Glutamatergic neuron (in vitro differentiated cells): ENCODE measurements at places on chromosomes 2 and 18. TPM values are rescaled to one million over a fixed set of nuclear protein-coding genes. Genes with fewer than 3 reads are reported as not detected.

- no peaks in the 10 kb centered on the region for H3K36me3 ChIP-seq
- no peaks in the 10 kb centered on the region for H3K27me3 ChIP-seq
- no peak for DNase-seq
- no peak overlapping the region for H3K4me3 ChIP-seq
- H3K4me1 ChIP-seq: peaks cover 6% of the 10 kb centered on the region
Measured at GRCh38 chr18:56747032-56747658, 96.0 kb downstream of the WDR7 start.

DNA sequence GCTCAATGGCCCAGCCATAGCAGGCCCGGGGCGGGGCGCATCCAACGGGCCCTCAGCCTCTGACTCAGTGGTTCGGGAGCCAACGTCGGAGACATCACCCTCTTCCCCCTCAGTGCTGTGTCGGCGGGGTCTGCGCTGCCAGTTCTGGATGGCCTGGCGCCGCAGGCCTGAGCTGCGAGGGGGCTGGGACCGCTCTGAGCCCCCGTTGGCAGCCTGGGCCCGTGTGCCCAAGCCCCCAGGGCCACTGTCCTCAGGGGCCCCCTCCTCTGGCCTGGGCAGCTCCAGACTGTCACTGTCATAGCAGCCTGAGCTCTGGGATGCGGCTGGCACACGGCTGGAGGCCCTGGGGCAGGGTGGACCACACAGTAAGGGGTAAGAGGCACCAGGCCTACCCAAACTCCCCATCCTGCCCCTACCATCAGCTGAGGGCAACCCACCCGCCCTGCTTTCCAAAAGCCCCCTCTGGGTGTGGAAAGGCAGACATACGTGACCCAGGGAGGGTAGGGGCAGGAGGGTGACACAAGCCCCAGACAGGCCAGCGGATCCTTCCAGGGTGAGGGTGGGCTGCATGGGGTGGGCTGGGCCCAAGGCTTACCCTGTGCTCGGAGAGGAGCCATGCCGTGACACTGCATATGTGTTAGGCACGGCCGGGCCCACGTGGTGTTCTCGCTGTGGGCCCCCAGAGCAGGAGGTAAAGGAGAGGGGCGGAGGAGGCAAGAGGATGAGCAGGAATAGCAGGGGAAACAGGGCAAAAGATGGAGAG lies 18.8 kb downstream of the FBXO41 start:
- H3K36me3 ChIP-seq: peaks cover 15% of the 10 kb centered on the region
- DNase-seq: no peak
- no peak overlapping the region for H3K4me3 ChIP-seq
- H3K27me3 ChIP-seq: peaks cover 22% of the 10 kb centered on the region
- no peaks in the 10 kb centered on the region for H3K4me1 ChIP-seq
- no peak overlapping the region for H3K27ac ChIP-seq

- peaks cover 3% of the 10 kb centered on the region for H3K4me1 ChIP-seq
- H3K27ac ChIP-seq: no peak overlapping the region
- no peak for DNase-seq
- H3K36me3 ChIP-seq: no peaks in the 10 kb centered on the region
- no peaks in the 10 kb centered on the region for H3K27me3 ChIP-seq
Measured at GRCh38 chr18:49727816-49728215, 85.5 kb downstream of the ACAA2 start.

- DNase-seq: no peak
- no peaks in the 10 kb centered on the region for H3K4me1 ChIP-seq
- H3K27me3 ChIP-seq: no peaks in the 10 kb centered on the region
- no peak overlapping the region for H3K27ac ChIP-seq
- no peak overlapping the region for H3K4me3 ChIP-seq
Measured at GRCh38 chr2:186442885-186443284, 43.2 kb upstream of the ZC3H15 start.

GRCh38 chr2:37684809-37685208 lies 13.4 kb upstream of the CDC42EP3 start:
- no peak for DNase-seq
- H3K4me3 ChIP-seq: no peak overlapping the region
- no peak overlapping the region for H3K27ac ChIP-seq
- H3K36me3 ChIP-seq: no peaks in the 10 kb centered on the region

- H3K27me3 ChIP-seq: no peaks in the 10 kb centered on the region
- no peaks in the 10 kb centered on the region for H3K4me1 ChIP-seq
- no peak for DNase-seq
- H3K4me3 ChIP-seq: no peak overlapping the region
- H3K27ac ChIP-seq: no peak overlapping the region
Measured at GRCh38 chr2:182587831-182588230, 128.2 kb upstream of the DNAJC10 start.

- H3K4me1 ChIP-seq: no peaks in the 10 kb centered on the region
- H3K4me3 ChIP-seq: no peak overlapping the region
- H3K27ac ChIP-seq: no peak overlapping the region
Measured at GRCh38 chr18:78430131-78430758, 549.4 kb upstream of the SALL3 start.

DNA sequence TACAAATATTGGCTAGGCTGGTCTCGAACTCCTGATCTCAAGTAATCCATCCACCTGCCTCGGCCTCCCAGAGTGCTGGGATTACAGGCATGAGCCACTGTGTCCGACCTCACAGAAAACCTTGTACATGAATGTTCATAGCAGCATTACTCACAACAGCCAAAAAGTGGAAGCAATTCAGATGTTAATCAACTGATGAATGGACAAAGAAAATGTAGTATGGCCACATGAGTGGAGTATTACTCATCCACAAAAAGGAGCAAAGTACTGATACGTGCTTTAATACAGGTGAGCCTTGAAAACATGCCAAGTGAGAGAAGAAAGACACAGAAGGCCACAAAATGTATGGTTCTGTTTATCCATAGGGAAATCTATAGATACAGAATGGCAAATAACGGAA lies 20.6 kb downstream of the CEP192 start:
- no peak overlapping the region for H3K27ac ChIP-seq
- no peaks in the 10 kb centered on the region for H3K36me3 ChIP-seq

DNA sequence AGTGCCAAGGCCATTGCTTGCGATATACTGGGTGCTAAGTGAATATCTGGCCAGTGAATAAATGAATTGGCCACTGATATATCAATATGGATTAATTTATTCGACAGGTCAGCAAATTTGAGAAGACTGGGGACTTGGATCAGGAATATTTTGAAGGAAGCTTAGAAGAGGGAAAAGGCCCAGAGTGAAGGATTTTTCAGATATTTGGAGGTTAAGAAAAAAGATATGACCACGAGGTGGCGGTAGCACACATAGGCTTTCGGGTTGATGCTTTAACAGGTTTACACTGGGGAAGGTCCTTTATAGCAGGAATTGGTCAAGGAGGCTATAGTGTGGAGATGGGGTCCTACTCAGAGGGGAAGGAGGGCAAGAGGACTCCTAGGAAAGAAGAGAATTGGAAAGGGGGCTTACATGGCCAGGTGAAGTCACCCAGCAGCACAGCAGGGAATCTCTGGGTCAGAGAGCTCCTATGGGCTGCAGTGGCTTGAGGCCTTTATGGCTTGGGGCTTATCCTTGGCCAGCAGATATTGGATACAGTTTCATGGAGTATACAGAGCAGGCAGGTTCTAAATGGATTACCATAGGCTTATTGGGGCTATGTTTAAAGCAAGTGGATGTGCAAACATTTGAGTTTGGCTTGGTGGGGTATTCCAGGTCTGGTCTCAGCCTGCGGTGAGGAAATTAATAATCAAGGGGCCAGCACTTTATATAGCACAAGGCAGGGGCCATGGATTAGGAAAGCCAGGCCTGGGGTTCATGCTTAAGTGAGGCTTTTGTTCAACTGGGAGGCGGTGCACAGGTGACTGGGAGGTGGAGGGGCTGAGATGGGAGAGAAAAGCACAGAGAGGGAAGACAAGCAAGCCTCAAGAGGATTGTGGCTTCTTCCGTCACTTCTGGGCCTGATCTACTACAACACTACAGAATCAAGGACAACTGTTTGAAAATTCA lies 9.7 kb downstream of the IL1RN start:
- H3K27ac ChIP-seq: no peak overlapping the region
- H3K36me3 ChIP-seq: no peaks in the 10 kb centered on the region
- DNase-seq: peak; percentile 27
- H3K4me1 ChIP-seq: no peaks in the 10 kb centered on the region

DNA sequence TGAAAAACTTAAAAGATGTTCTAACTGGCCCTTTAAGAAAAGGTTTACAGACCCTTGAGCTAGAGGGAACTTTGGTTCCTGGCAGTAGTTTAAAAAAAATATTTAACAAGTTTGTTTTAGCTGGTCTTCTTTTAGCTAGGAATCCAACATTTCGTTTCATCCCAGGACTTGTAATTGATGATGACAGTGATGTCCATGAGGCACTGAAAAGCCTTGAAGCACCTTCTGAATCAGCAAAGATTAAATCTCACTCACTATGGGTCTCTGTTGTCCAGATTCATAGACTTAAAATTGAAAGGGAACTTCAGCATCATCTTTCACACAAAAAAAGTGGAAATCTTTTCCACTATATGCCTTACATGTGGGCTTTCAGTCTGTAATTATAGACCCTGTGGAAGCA lies 102.9 kb upstream of the ETAA1 start:
- H3K4me3 ChIP-seq: no peak overlapping the region
- DNase-seq: no peak
- no peaks in the 10 kb centered on the region for H3K27me3 ChIP-seq
- no peak overlapping the region for H3K27ac ChIP-seq

DNA sequence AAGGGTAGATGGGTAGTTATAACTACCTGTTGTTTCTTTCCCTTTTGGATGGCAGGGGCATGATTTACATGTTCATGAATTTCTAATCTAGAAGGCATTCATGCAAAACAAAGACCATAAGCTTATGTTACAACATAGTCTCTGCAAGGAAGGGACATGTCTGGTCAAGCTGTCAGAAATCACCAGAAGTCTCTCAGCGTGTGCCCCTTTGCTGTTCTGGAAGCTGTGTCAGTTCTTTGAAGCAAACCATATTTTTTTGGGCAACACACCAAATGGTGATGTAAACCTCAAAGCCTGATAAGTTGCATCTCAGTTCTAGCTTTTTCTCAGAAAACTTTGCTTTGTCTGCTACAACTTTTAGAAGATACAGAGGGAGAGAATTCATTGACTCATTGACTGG lies 173.5 kb upstream of the CTAGE1 start:
- no peaks in the 10 kb centered on the region for H3K4me1 ChIP-seq
- peaks cover 4% of the 10 kb centered on the region for H3K27me3 ChIP-seq
- no peaks in the 10 kb centered on the region for H3K36me3 ChIP-seq
- H3K27ac ChIP-seq: no peak overlapping the region

- peaks cover 5% of the 10 kb centered on the region for H3K27me3 ChIP-seq
- peaks cover 3% of the 10 kb centered on the region for H3K4me1 ChIP-seq
- peak; percentile 32 for DNase-seq
- no peak overlapping the region for H3K4me3 ChIP-seq
Measured at GRCh38 chr2:10240161-10240681, 62.5 kb upstream of the HPCAL1 start.

GRCh38 chr18:12516049-12516630 lies 108.4 kb downstream of the PRELID3A start:
- H3K4me3 ChIP-seq: no peak overlapping the region
- H3K27ac ChIP-seq: no peak overlapping the region
- peaks cover under 1% of the 10 kb centered on the region for H3K36me3 ChIP-seq
- no peaks in the 10 kb centered on the region for H3K27me3 ChIP-seq

DNA sequence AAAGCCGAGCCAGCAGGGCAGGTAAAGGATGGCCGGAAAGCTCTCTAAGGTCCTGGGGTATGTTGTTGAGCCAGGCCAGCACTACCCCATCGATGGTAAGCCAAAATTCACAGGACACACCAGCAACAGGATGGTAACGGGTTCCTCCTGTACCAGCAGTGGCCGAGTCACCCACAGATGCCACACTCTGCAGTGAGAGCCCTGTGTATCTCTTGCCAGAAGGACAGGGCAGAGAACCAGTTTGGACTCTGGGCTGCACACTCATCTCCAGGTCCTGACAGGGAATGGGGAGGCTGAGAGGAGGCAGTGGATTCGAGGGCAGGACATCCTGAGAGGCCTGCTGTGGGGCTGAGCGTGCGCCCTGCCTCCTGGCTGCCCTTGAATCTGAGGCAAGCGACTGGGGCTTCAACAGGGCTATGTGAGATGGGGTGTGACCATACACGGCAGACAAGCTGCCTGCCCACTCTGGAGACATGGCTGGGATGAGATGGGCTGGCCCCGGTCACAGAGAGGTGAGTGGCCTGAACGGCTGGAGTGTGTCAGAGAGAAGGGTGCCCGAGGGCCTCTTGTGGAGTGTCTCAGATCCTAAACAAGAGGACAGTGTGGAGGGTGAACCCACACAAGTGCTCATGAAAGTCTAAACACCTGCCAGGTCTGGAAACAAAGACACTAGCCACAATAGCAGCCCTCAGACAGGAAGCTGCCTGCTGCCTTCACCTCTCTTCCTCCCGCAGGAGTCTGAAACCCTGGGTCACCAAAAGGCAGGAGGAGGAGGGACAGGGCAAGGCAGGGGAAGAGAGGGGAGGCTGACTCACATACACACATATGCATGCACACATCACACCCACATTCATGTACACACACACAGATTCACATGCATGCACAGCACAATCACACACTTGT lies 182.3 kb downstream of the LOXHD1 start:
- no peak overlapping the region for H3K4me3 ChIP-seq
- H3K36me3 ChIP-seq: no peaks in the 10 kb centered on the region
- no peak for DNase-seq
- no peak overlapping the region for H3K27ac ChIP-seq

GRCh38 chr2:37891846-37892435 lies 33.1 kb upstream of the RMDN2 start:
- H3K4me3 ChIP-seq: no peak overlapping the region
- H3K27ac ChIP-seq: no peak overlapping the region
- no peak for DNase-seq
- H3K36me3 ChIP-seq: no peaks in the 10 kb centered on the region

DNA sequence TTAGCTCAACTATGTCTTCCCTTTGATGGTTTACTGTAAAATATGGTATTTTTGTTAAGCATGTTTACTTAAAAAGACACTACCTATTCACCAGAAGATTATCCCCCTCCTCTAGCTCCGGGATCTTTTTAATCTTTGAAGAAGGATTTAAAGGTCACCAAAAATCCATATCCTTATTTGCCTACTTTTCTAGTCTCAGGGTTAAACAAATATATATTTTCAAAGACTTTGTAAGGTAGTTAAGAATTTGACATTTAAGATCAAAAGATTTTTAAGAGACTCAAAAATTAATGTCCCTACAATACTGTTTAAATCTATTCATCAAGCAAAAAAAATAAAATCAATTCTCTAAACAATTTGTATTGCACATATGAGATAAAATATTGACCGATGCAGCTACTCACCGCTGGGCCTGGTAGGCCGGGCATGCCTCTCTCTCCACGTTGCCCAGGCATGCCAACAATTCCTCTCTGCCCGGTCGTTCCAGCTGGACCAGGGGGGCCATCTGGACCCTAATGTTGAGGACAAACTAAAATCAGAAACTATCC lies 76.1 kb downstream of the COL3A1 start:
- DNase-seq: no peak
- no peak overlapping the region for H3K27ac ChIP-seq
- no peaks in the 10 kb centered on the region for H3K4me1 ChIP-seq
- no peak overlapping the region for H3K4me3 ChIP-seq
- peaks cover 3% of the 10 kb centered on the region for H3K27me3 ChIP-seq

- H3K36me3 ChIP-seq: no peaks in the 10 kb centered on the region
- peaks cover 4% of the 10 kb centered on the region for H3K4me1 ChIP-seq
- no peak overlapping the region for H3K4me3 ChIP-seq
Measured at GRCh38 chr2:144654523-144654922, 134.6 kb upstream of the ZEB2 start.

NOSTRIN gene
- not detected for total RNA-seq

TMEM127 gene
- total RNA-seq: 32.5 TPM

XIRP2 gene
- not detected for total RNA-seq

OSBPL1A gene
- total RNA-seq: 27.5 TPM

CCBE1 gene
- total RNA-seq: 0.81 TPM

CFAP65 gene
- total RNA-seq: 1.1 TPM

STAM2 gene
- total RNA-seq: 25.1 TPM

GATA6 gene
- total RNA-seq: 0.42 TPM

ZSWIM2 gene
- total RNA-seq: not detected

SLC25A52 gene
- not detected for total RNA-seq

TLX2 gene
- total RNA-seq: 21.2 TPM

PLA2R1 gene
- 0.34 TPM for total RNA-seq

LYPD6 gene
- 1.5 TPM for total RNA-seq

ANKRD29 gene
- not detected for total RNA-seq

AFF3 gene
- total RNA-seq: 125 TPM
